ENCODE measurements at places on chromosomes 6 and 20.

- no peak for DNase-seq
Observed at GRCh38 chr6:13998356-13998755, 73.6 kb downstream of the RNF182 start.

GRCh38 chr6:157768863-157769551 is 54.0 kb upstream of the SNX9 start:
- DNase-seq: no peak

DNA sequence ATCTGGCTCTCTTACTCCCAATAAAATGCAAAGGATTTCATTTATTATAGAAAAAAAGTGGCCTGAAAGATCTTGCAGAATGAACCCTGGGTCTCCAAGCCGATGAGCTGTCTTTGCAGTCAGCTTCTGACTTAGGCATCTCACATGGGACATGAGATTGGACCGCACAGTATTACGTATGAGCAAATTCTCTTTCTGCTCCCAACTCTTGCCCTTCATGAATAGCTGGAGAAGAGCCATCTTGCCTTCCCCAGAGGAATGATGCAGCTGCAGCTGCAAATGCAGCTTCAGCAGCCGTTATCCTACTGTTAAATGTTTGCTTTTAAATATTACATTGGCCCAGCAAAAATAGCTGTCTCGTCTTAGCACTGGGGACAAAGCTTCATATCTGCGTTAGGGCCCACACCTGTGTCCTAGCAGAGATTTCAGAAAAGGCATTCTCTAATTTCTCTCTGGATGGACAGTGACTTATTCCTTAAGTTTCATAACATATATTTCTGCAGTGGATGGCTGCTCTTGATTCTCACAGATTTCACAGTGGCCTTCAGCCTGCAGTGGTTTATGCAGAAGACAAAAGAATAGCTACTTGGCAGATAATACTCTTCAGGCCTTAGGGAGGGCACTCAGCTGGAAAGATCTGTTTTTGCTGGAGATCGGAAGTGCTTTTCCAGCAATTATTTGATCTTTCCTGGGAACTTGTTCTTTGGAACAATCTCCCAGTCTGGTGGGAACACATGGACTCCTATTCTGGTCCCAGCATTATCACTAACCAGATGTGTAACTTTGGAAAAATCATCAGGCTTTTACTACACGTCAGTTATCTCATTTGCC is 129.2 kb downstream of the FYN start:
- DNase-seq: no peak

DNA sequence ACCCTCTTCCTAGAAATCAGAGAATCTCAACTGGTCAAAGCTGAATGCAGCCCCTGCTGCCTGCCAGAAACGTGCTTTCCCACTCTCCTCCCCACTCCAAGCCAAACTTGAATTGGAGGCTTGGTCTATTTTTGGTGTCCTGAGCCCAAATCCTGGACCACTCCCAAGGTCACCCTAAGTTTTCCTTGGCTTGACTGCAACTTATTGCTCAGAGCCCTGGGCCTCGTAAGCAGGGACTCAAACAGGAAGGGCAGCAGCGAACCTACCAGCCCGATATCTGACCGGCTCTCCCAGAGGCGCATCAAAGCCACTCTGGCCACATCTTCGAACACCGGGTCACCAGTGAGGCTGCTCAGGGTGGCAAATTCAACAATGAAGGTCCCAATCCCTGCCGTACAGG is 12.7 kb downstream of the EDEM2 start:
- DNase-seq: no peak

DNA sequence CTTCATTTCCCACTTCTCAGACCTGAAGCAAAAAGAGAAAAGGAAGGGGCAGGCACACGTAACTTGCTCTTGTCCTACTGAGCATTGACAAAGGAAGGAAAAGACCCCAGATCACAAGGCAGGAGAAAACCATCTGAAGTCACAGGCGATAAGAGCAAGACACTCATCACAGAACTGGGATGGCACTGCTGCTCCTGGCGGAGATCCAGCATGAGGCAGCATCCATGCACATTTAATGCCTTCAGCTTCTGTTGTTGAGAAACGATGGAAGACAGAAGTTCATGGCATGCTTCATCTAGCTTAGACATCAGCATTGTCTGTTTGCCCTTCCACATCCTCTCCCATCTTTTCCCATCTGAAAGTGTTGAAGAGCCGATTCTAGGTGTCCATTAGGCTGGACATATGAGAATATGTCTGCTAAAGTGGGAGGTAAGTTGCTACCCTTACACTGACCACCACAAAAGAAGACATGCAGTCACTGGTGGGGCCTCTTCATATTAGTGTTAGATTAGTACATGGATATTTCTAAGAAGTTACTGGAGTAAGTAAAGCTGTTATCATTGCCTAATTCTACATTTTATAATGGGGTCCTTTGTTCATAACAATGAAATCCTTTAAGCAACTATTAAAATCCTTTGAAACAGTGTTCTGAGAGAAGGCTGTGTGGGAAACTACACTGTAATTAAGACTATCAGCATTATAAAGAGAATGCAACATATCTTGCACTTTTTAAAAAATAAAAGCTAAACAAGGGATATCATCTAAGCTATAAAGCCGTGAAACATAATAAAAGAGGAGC is 618.5 kb downstream of the C6orf118 start:
- no peak for DNase-seq

- no peak for DNase-seq
Observed at GRCh38 chr6:157226026-157226625, 97.2 kb downstream of the TMEM242 start.

GRCh38 chr6:18712595-18712994 is 325.4 kb downstream of the RNF144B start:
- no peak for DNase-seq

All from SHP77 treated with DMSO at 0.1 percent for 48 hours (cell line).